Prostate gland (tissue), 2 donors: ENCODE measurements at places on chromosomes 16 and 17. TPM values are rescaled to one million over a fixed set of nuclear protein-coding genes. Genes with fewer than 3 reads are reported as not detected.

PLA2G10 gene
- total RNA-seq = not detected

SULT1A4 gene
- 2.5 TPM for total RNA-seq

NT5C3B gene
- 53.9 TPM for total RNA-seq

ADORA2B gene
- 14.6 TPM for total RNA-seq

RBFOX1 gene
- total RNA-seq = 1.3 TPM

CTRB2 gene
- total RNA-seq = not detected

OR1F1 gene
- not detected for total RNA-seq

OR1A1 gene
- total RNA-seq = not detected

SLFN14 gene
- total RNA-seq = not detected

RUSF1 gene
- total RNA-seq = 153 TPM

COIL gene
- 14.8 TPM for total RNA-seq

PDILT gene
- 2.4 TPM for total RNA-seq

SDR42E2 gene
- total RNA-seq = not detected

C16orf86 gene
- total RNA-seq = 18.3 TPM

PRSS33 gene
- not detected for total RNA-seq

RRN3 gene
- 37.9 TPM for total RNA-seq

GID4 gene
- total RNA-seq = 11.0 TPM

SLC38A8 gene
- not detected for total RNA-seq

NPIPB9 gene
- 6.2 TPM for total RNA-seq

MED31 gene
- 8.3 TPM for total RNA-seq

SLC7A5 gene
- total RNA-seq = 3.3 TPM

C16orf95 gene
- total RNA-seq = 8.0 TPM

WFIKKN2 gene
- 2.4 TPM for total RNA-seq

CCL23 gene
- 8.7 TPM for total RNA-seq

TPSD1 gene
- total RNA-seq = 0.82 TPM

TMEM238L gene
- total RNA-seq = 7.7 TPM

ATP2C2 gene
- 43.7 TPM for total RNA-seq

TMIGD1 gene
- total RNA-seq = not detected

TBX4 gene
- 5.0 TPM for total RNA-seq

KRTAP2-2 gene
- total RNA-seq = not detected

SMIM36 gene
- total RNA-seq = not detected

FGF11 gene
- 1.2 TPM for total RNA-seq
